ENCODE measurements at places on chromosomes 4 and X.

GRCh38 chr4:143668930-143669552 lies 31.4 kb downstream of the FREM3 start:
- DNase-seq, result no peak

DNA sequence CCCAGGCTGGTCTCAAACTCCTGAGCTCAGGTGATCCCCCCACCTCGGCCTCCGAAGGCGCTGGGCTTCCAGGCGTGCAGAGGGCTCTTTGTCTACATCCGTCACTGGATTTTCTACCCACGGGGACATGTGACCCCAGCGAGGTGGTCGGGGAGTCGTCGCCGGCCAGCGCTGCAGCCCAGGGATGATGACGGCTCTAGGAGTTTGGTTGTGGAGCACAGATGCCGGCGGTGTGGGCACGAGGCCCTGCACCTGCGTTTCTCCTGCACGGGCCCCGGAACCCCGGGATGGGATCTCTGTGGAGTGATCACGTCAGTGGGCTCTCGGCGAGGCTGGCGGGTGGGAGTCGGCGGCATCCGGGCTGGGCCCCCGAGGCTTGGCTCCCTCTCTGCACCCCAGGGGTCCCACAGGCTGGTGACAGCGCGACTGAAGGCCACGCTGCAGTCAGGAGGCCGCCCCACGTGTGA lies 9.1 kb upstream of the GTPBP6 start:
- DNase-seq, result no peak

DNA sequence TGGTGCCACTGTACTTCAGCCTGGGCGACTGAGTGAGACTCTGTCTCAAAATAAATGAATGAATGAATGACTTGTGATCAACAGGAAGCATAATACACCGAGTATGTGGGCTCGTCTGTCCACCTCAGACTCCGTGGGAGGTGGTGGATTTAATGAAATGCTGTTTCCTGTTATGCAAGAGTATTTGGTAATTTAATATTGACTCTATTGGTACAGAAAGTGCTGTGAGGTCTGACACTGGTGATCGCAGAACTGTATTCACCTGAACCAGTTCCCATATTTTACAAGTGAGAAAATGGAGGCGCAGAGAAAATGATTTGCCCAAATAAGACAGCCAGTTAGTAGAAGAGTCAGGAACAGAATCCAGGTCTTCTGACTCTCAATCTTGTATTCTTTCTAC lies 423.3 kb downstream of the RAPGEF2 start:
- DNase-seq, result no peak

GRCh38 chrX:121649417-121649816 lies 602.0 kb downstream of the GLUD2 start:
- DNase-seq, result no peak

DNA sequence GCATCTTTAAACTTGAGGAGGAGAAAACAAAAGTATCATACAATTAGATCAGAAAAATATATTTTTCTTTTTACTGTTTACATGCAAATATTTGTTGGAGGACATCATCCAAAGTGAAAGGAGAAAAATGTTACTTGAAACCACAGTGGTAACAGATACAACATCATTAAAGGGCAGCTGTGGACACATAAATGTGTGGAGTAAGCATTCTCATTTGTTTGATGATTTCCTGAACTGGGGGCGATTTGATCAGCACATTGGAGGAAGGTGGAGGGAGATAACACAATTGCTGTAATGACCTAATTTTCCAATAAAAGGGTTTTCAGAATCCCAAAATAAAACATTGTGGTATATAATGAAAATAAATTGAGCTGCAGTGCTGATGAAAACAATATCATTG lies 314.5 kb upstream of the HS3ST1 start:
- DNase-seq, result no peak

- DNase-seq, result no peak
Measured at GRCh38 chrX:16745659-16746058, 26.2 kb downstream of the SYAP1 start.

DNA sequence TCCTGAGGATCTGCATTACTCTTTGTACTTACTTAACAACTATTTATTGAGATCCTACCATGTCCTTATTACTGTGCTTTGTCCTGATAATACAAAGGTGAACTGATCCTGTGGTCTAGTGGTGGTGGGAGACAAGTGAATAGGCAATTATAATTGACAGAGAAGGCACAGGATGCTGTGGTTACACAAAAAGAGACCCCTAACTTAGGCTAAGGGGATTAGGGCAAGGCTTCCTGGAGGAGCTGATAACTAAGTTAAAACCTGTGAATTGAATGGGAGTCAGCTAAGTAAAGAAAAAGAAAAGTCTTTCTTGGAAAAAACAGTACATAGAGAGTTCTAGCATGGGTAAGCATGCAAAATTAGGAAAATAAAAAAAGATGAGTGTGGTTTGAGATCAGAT lies 164.4 kb downstream of the LARP7 start:
- no peak for DNase-seq

Data from stimulated activated CD8-positive, alpha-beta memory T cell treated with anti-CD3 and anti-CD28 coated beads, Interleukin-7, amount 100 ng/mL, for 1 hour (primary cell).